ENCODE measurements at places on chromosomes 1 and 21.

DNA sequence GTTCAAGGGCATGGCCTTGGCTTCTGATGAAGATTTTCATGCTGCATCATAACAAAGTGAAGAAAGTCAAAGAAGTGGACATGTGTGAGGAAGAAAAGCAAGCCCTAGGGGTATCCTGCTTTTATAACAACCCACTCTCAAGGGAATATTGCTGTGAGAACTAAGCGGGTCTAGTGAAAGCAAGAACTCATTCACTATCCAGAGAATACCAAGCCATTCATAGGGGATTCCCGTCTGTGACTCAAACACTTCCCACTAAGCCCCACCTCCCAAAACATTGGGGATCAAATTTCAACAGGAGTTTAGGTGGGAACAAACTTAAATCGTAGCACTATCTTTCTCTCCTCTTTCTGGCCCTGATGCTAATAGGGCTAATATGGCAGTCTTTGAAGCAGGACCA is 98.5 kb upstream of the CTTNBP2NL start:
- no peak for DNase-seq

DNA sequence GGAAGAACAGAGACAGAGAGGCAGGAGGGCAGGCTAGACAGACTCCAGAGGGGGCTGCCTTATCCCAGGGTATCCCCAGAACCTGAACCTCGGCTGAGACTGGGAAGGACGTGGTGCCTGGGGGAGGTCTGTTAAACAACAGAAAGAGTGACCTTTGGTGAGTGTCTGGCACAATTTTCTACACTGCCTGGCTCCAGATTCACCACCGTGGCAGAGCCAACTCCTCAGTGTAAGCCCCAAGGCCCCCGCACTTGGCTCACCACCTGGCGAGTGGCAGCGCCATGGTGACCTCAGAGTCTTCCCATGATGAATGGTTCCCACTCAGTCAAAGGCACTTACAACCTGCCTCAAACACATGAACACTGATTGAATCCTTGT is 6.5 kb downstream of the RD3 start:
- no peak for DNase-seq

- no peak for DNase-seq
These were observed 72.3 kb upstream of the CSF3R start for GRCh38 chr1:36555041-36555440.

GRCh38 chr1:6489799-6490180 is 1.7 kb downstream of the PLEKHG5 start:
- DNase-seq: peak; percentile 93

- DNase-seq: no peak
These were observed 12.7 kb downstream of the TRPM2 start for GRCh38 chr21:44365967-44366585.

DNA sequence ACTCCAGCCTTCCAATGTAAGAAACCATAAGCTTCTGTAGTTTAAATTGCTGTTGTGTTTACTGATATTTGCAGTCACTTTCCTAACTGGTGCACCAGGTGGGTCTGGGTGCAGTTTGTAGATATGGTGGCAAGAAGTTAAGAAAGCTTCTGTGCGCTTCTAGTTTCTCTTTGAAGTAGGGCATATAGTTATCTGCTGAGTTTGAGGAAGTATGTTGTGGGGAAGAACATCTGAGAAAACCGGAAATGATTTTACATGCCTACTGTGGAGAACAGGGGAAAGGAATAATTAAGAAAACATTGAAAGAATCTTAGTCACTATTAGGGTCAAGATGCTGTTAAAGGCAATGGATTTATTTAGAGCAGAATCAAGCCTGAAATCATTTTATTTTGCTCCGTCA is 14.9 kb upstream of the SLC44A5 start:
- no peak for DNase-seq

DNA sequence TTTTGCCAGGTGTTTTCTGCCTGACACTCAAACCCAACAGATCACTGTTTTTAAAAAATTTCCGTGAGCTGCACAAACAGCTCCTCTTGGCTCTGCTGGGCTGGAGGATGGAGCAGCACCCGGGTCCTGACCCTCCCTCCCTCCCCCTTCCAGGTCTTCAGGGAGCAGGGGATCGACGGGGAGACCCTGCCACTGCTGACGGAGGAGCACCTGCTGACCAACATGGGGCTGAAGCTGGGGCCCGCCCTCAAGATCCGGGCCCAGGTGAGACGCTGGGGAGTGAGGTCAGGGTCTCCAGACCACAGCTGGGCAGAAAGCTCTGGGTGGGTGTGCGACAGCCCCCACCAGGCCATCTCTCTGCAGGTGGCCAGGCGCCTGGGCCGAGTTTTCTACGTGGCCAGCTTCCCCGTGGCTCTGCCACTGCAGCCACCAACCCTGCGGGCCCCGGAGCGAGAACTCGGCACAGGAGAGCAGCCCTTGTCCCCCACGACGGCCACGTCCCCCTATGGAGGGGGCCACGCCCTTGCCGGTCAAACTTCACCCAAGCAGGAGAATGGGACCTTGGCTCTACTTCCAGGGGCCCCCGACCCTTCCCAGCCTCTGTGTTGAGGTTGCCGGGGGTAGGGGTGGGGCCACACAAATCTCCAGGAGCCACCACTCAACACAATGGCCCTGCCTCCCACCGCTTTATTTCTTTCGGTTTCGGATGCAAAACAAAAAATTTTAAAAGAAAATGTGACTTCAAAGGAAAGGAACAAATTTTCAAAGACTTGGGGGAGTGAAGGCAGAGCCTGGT is 15.3 kb downstream of the NOC2L start:
- DNase-seq: no peak

DNA sequence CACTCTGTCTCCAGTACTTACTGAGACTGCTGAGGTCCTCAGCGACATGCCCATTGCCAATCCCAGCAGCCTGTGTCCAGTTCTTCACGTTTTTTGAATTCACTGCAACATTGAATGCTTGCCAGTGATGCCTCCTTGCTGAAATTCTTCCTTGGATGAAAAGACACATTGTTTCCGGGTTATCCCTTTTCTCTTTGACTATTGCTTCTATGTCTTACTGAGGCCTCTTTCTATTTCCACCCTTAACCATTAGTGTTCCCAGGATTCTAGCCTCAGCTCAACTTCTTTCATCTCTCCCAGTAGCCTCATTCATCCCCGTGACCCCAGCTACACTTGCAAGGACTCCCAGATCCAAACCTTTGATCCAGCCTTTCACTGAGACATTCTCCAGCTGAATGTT is 46.5 kb upstream of the KIF26B start:
- DNase-seq: no peak

DNA sequence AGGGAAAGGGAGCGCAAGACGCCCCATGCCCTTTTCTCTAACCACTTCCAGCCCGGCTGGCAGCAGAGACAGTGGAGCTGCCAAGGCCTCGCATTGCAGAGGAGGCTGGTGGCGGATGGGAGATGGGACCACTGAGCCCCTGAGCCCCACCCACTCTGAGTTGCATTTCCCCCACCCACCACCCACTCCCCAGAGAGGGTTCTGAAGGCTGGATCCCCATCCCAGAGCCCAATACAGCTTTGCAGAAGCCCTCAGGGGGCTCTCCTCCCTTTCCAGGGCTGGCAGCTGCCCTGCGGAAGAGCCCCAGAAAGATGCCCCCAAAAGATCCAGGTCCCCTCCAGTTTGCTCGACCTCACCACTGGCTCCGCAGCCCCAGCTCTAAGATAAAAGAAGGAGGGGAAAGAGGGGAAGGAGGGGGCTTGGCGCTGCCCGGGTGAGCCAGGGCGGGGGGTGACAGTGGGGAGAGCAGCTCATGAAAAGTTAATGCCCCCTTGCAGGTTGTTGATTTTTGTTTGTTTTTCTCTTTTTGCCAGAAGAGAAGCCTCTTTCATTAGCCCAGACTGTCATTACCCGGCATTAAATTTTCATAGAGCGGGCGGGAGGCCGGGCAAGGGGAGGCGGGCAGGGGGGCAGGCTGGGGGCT is 38.4 kb upstream of the CASZ1 start:
- no peak for DNase-seq

DNA sequence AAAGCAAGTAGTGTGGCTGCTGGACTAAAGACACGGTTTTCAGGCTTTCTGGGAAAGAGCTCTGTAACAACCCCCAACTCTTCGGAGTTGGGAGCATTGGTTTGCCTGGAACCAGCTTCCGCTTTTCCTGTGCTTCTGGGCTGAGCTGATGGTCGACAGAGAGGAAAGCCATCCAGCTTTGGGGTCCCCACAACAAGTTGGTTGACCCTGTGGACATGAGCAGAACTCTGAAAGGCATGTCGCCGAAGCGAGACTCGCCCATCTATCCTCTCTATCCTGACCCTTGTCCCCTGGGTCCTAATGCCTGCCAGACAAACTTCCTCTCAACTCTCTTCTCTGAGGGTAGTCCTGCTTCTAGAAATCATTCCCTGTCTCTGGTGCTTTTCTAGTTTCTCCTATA is 31.9 kb upstream of the FCGR2A start:
- DNase-seq: no peak

GRCh38 chr1:116133696-116134475 is 22.7 kb downstream of the MAB21L3 start:
- no peak for DNase-seq

DNA sequence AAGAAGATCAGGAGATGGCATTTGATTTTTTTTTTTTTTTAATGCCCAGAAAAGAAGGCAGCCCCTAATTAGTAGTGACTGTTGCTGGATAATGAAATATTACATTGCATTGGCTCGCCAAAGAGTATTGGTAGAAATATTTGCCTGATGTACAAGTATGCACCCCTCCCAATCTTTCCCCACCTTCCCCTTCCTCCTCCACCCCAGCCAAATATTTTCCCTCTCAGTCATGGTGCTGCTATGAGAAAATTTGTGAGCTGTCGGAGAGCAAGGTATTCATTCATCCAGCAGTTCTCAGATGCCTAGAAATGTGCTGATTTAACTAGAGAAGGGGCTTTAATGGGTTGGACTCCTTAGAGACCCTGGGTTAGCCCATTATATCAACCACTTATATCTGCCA is 50.5 kb upstream of the IKBKE start:
- no peak for DNase-seq

- DNase-seq: no peak
These were observed 61.0 kb downstream of the POFUT2 start for GRCh38 chr21:45226540-45227326.

GRCh38 chr1:106225403-106225802 is 831.1 kb upstream of the PRMT6 start:
- no peak for DNase-seq

GRCh38 chr1:223039990-223040389 is 103.1 kb downstream of the TLR5 start:
- no peak for DNase-seq

GRCh38 chr1:245558069-245558468 is 403.3 kb downstream of the KIF26B start:
- no peak for DNase-seq

DNA sequence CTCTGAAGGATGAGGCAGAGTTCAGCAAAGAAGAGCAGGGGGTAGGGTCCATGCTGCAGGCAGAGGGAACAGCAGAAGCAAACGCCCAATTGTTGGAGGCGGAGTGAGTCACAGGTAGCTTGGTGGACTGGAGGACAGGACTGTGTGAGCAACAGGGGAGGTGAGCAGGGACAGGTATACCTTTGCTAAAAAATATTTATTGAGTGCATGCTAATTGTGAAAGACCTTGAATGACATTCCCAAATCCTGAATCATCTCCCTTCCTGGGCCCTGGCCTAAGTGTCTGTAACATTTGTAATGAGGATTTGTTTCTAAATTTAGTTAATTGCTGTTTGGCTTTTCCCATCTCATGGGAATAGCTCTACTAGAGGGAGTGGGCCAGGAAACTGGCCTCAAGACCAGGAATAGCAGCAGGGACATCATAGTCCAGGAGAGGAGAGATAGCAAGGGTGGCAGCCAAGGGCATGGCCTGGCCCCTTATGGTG is 123.7 kb downstream of the FOXD2 start:
- DNase-seq: no peak

- DNase-seq: no peak
These were observed 10.1 kb upstream of the GPR153 start for GRCh38 chr1:6271006-6271405.

DNA sequence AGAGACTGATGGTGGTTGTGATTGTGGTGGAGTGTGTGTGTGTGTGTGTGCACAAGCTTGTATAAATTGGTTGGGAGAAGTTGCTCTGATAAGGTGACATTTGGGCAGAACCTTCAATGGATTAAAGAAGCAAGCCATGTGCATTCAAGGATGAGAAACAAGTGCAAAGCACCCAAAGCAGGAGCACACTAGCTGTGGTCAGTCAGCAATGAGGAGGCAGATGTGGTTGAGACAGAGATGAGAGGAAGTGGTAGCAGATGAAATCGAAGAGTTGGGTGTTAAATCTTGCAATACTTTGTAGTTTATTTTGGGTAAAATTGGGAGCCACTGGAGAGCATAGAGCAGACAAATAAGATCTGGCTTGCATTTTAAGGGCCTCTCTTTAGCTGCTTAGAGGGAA is 4.4 kb upstream of the PGBD5 start:
- no peak for DNase-seq

GRCh38 chr1:190176776-190177175 is 300.9 kb downstream of the BRINP3 start:
- DNase-seq: no peak

DNA sequence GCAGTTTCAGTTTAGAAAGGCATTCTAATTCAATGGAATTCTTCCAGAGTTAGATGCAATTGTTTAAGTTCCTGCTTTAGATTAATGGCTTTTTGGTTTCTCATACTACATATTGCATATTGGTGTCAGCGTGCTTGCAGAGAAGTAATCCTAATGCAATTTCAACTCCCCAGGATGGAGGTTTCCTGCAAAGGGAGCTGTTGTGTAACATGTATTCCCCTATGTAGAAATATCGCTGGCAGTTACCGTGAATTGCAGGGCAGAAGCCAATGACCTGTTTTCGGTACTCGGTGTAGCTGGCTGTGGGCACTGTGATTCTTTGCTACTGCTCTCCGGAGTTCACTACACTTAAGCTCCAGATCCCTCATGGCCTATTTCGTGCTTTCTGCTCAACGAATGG is 256.1 kb upstream of the PTBP2 start:
- DNase-seq: no peak

DNA sequence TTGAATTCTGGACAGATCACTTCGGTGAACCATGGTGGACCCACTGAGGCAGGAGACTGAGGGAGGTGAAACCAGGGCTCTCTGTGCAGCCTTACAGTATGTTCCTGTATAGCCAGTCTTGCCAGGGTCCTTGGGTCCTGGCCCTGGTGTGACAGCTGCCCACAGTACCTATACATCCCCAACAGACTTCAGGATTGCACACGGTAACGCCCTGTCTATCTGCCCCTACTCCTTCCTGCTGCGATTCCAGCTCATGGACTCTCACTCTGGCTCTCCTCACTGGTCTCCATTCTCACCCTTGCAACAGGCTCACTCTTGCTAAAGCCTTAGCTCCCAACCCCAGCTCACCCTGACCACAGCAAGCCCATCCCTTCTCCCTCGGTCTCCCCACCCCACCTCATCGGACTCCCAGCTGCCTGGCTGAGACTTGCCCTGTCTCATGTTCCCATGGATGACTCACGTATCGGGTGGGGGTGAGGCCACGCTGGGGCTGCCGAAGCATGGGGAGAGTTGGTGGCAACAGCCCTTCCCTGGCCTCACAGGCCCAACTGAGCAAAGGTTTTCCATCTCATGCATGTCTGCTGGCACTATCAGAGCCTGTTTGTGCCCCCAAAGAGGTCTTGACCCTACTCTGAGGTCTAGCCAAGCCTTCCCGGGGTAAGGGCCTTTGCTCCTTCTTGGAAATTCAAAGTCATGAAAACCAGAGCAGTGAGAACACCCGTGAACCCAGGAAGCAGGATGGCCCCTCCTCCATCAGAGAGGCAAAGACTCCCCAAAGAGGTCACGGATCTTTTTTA is 7.1 kb downstream of the PHLDA3 start:
- no peak for DNase-seq

Data from GM10248 (cell line).